ENCODE measurements at places on chromosomes 6 and 20.

DNA sequence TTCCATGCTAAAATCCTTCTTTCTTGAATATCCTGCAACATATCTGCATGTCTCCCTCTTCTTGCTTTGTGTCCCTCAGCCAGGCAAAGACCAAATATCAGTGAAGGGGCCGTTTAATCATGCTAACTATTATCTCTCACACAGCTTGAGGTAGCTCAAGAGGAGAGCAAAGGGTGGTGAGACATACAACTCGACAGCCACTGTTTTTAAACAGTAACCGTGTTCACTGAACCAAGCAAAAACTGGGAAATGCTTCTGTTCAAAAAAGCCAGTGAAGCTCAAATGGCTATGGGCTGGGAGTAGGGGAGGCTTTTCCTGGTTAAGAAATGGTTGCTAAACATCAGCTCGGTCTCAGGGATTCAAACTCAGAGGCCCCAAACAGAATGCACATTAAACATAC, 83.4 kb downstream of the MAP7 start:
- DNase-seq: peak; percentile 32

- DNase-seq: no peak
These were observed 18.8 kb downstream of the REV3L start for GRCh38 chr6:111464184-111464583.

DNA sequence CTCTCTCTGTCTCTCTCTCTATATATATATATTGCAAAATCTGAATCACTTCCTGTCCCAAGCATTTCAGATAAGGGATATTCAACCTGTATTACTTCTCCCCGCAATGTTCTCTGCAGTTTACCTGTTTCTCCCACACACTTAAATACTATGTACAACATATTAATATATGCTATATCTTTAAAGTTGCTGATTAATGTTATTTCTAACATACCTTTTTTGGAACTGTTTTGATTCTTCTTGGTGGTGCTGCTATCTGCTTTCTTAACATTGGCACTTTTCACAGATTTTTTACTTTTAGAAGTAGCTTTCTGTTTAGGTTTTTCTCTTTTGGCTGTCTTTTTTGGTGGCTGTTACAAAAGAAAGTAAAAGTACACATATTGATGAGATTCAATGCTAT, 27.2 kb downstream of the DEK start:
- DNase-seq: no peak

GRCh38 chr6:33992191-33992590, 153.7 kb downstream of the GRM4 start:
- DNase-seq: no peak

DNA sequence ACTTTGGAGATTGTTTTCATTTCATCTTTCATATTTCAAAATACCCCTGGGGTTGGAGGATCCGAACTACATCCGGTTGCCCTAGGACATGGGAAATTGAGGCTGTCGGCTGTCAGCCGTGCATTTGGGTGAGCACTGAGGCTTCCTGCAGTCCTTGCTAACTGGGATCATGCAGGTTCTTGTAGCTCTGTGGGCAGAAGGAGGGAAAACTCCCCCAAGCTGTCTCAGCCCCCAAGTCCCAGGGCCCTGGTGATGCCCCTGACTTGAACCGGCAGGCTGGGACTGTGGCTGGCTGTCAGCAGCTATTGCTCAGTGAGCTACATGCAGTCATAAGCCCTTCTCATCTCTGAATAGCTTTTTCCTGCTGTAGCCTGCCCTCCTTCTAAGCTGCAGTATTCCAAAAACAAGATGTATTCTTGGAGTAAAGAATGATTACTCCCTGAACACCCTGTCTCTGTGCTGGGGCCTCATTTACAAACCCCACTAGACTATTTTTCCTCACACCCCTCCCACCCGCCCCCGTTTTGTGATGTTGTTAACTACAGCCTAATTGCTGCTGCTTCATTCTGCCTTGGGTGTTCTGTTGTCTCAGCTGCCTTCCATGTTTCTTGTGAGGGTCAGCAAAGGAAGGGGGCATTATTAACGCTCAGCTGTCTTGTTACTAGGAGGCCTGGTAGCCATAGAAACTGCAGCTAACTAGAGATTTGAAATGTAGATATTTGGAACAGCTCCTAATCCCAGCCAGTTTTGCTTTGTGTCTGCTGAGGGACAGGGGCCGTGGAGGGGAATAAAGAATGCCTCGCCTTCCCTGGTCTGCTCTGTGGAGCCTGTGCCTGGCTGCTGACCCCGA, 18.1 kb downstream of the MTRES1 start:
- no peak for DNase-seq

DNA sequence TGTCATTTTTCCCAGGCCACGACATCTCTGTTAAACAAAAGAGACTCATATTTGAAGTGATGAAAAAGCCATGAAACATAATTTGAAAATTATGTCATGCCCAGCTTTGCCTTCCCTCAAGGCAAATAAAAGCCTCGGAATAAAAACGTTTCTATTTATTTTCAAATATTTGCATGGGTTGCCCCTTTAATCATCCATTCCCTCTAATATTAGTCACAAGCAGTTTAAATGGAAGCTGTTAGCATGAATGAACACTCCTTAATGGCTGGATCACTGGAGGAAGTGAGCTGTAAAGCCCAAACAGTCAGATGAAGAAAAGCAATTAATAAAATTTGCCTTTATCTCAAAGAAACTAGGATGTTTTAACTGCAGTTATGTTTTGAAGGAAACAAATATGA, 69.3 kb upstream of the STMND1 start:
- DNase-seq: no peak

GRCh38 chr6:142118328-142118727, 14.4 kb upstream of the GJE1 start:
- no peak for DNase-seq

- DNase-seq: no peak
These were observed 56.0 kb downstream of the ISM1 start for GRCh38 chr20:13276945-13277541.

- no peak for DNase-seq
These were observed 336.2 kb downstream of the FOXA2 start for GRCh38 chr20:22248051-22248667.

GRCh38 chr20:21516180-21516567, 2.3 kb upstream of the NKX2-2 start:
- no peak for DNase-seq

- DNase-seq: no peak
These were observed 45.7 kb upstream of the TSHZ2 start for GRCh38 chr20:52926505-52926904.

GRCh38 chr6:125843593-125843992, 52.8 kb downstream of the NCOA7 start:
- no peak for DNase-seq

GRCh38 chr6:5123296-5124143, 38.4 kb downstream of the PPP1R3G start:
- DNase-seq: no peak

GRCh38 chr6:18049646-18050045, 62.2 kb upstream of the KIF13A start:
- DNase-seq: no peak

All from DMS79 (cell line).